Stimulated activated CD8-positive, alpha-beta memory T cell treated with anti-CD3 and anti-CD28 coated beads, Interleukin-2, amount 100 ng/mL, for 1 hour (primary cell): ENCODE measurements at places on chromosomes 6 and 20.

DNA sequence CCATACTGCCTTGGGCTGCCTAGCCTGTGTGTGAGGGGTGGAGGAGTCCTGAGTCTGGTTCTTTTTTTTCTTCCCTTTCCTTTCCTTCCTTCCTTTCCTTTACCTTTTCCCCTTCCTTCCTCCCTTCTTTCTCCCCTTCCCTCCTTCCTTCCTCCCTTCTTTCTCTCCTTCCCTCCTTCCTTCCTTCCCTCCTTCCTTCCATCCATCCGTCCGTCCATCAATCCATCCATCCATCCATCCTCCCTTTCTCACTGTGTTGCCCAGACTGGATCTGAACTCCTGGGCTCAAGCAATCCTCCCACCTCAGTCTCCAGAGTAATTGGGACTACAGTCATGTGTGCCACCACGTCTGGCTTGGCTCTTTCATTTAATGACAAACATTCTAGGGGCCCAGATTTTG lies 750.7 kb upstream of the CHD6 start:
- DNase-seq = no peak

DNA sequence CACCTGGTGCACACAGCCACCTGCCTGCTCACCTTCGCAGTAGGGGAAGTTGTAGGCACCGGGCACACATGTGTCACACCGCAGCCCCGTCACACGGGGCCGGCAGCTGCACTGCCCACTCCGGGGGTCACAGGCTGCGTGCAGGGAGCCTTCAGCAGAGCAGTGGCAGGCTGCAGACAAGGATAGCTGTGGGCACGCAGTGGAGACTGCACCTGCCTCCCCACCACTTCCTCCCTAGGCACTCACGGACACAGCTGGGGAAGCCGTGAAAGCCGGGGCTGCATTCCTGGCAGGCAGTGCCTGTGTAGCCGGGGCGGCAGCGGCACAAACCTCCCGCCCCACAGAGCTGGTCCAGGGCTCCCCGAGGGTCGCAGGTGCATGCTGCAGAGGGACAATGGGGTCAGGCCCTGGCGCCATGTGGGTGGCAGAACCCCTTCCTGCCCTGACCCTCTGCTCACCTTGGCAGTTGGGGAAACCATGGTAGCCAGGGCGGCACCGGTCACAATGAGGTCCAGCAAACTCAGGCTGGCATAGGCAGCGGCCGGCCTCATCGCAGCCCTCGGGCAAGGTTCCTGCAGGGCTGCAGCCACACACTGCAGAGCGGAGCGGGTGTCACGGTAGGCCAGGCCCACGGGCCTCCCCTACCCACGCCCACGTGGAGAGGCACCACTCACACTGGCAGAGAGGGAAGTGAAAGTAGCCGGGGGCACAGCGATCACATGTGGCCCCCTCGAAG lies 29.4 kb downstream of the LAMA5 start:
- DNase-seq = no peak

DNA sequence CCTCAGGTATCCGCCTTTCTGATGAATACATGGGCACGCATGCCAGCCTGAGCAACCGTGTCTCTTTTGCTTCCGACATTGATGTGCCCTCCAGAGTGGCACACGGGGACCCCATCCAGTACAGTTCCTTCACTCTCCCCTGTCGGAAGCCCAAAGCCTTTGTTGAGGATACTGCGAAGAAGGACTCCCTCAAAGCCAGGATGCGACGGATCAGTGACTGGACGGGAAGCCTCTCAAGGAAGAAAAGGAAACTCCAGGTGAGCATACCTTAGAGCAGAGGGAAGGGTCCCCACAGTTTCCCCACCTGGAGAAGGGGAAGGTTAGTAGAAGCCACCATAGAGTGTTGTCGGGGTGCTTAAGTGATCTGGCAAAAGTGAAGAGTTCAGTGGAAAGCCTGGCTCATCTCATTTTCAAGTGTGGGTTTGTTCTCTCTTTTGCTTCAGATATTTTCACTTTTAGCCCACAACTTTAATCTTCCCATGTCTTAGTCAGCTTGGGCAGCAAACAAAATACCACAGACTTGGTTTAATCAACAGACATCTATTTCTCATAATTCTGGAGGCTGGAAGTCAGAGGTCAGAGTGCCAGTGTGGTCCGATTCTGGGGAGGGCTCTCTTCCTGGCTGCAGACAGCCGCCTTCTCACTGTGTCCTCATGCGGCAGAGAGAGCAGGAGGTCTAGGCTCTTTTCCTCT lies 133.5 kb upstream of the CLDN20 start:
- DNase-seq = no peak

GRCh38 chr6:29764422-29765196 lies 41.4 kb downstream of the HLA-F start:
- no peak for DNase-seq
